Heart right ventricle (tissue), 16 donors: ENCODE measurements at places on chromosomes 1 and 21. TPM values are rescaled to one million over a fixed set of nuclear protein-coding genes. Genes with fewer than 3 reads are reported as not detected.

Gene NBPF4
- not detected for total RNA-seq

Gene HLX
- total RNA-seq, result 11.0 TPM

Gene LHX8
- total RNA-seq, result not detected

Gene IQCC
- total RNA-seq, result 1.1 TPM

Gene MTOR
- total RNA-seq, result 42.7 TPM

Gene TCHH
- 0.05 TPM for total RNA-seq

Gene ATF6
- total RNA-seq, result 16.7 TPM

Gene KRTAP19-4
- total RNA-seq, result not detected

- peak overlapping the region; percentile 79 for H3K27ac ChIP-seq
- no peak overlapping the region for H3K4me3 ChIP-seq
- no peaks in the 10 kb centered on the region for H3K27me3 ChIP-seq
- DNase-seq, result peak; percentile 91
- H3K4me1 ChIP-seq, result peaks cover 40% of the 10 kb centered on the region
- no peaks in the 10 kb centered on the region for H3K36me3 ChIP-seq
Measured at GRCh38 chr1:16175610-16176553, 20.0 kb upstream of the EPHA2 start.

DNA sequence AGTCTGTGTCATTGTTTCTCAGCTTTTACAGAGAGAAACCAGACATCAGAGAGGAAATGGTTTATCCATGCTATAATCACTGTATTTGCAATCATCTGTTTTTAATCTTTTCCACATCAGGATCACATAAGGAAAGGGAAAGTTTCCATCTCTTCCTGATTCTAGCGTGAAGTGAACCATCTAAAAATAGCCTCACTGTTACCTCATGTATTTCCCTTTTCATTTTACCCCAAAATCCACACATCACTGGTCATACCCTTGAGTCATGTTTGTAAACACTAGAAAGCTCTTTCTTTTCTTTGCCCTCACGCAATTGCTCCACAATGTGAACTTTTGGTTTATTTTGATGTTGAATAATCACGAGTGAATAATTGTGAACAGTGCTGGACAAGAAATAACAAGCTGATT is 146.0 kb downstream of the PLA2G4A start:
- no peak overlapping the region for H3K27ac ChIP-seq
- no peaks in the 10 kb centered on the region for H3K4me1 ChIP-seq
- no peak for DNase-seq
- H3K27me3 ChIP-seq, result no peaks in the 10 kb centered on the region
- H3K4me3 ChIP-seq, result no peak overlapping the region

DNA sequence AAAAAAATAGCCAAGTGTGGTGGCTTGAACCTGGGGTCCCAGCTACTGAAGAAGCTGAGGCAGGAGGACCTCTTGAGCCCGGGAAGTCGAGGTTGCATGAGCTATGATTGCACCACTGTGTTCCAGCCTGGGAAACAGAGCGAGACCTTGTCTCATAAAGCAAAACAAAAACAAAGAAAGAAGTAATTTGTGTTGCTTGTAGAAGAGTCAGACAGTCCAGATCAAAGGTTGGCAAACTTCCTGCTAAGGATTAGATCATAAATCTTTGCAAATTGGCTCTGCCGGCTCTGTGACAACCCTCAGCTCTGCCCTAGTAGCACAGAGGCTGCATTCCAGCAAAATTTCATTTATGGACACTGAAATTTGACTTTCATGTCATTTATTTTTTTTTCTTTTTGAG is 19.0 kb upstream of the MFN2 start:
- H3K4me1 ChIP-seq, result no peaks in the 10 kb centered on the region
- H3K27me3 ChIP-seq, result no peaks in the 10 kb centered on the region
- no peak overlapping the region for H3K27ac ChIP-seq
- no peaks in the 10 kb centered on the region for H3K36me3 ChIP-seq

- DNase-seq, result no peak
- H3K36me3 ChIP-seq, result peaks cover 3% of the 10 kb centered on the region
- no peaks in the 10 kb centered on the region for H3K4me1 ChIP-seq
- no peak overlapping the region for H3K27ac ChIP-seq
- H3K4me3 ChIP-seq, result no peak overlapping the region
Measured at GRCh38 chr1:196717868-196718267, 56.8 kb upstream of the CFHR3 start.

GRCh38 chr1:10917513-10918454 is 94.7 kb upstream of the TARDBP start:
- H3K4me1 ChIP-seq, result no peaks in the 10 kb centered on the region
- no peak overlapping the region for H3K4me3 ChIP-seq
- no peaks in the 10 kb centered on the region for H3K27me3 ChIP-seq
- H3K27ac ChIP-seq, result no peak overlapping the region

- no peaks in the 10 kb centered on the region for H3K27me3 ChIP-seq
- H3K27ac ChIP-seq, result no peak overlapping the region
- no peak overlapping the region for H3K4me3 ChIP-seq
Measured at GRCh38 chr1:48726139-48726538, 50.6 kb downstream of the BEND5 start.

DNA sequence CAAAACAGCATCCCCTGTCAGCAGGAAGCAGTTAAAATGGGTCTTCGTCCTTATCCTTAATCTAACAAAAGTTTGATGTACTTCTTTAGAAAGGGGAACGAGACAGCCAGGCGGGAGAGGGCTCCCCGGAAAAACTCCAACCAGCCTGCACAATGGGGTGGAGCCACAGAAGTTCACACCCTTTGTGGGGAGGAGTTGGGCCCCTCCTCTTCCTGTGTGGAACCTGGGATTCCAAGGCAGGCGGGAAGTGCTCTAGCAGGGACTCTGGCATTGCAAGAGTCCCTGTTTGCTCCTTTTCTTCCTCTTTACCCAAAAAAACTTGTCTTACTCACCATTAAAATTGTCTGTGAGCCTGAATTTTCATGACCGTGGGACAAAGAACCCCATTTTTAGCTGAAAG is 47.7 kb downstream of the FCRL5 start:
- no peaks in the 10 kb centered on the region for H3K4me1 ChIP-seq
- no peaks in the 10 kb centered on the region for H3K36me3 ChIP-seq
- no peak overlapping the region for H3K27ac ChIP-seq
- H3K4me3 ChIP-seq, result no peak overlapping the region
- peaks cover 16% of the 10 kb centered on the region for H3K27me3 ChIP-seq

DNA sequence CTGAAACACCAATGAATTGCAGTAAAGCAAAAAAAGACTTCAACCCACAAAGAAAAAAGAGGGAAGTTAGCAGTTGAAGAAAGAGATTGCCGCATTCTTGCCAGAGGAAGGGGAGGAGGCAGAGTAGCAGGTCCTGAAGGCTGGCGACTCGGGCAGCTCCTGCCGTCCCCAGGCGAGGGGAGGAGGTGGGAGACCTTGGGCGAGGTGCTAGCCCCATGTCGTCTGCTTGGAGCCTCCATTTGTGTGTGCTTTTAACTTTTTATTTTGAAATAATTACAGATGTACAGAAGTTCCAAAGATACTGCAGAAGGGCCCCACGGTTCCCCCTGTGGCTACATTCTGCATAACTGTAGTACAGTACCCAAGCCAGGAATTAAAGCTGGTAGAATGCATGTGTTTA is 6.7 kb downstream of the TRPM2 start:
- no peaks in the 10 kb centered on the region for H3K36me3 ChIP-seq
- no peaks in the 10 kb centered on the region for H3K27me3 ChIP-seq
- DNase-seq, result no peak
- H3K27ac ChIP-seq, result no peak overlapping the region
- no peak overlapping the region for H3K4me3 ChIP-seq

GRCh38 chr21:33643658-33644311 is 1.5 kb downstream of the ITSN1 start:
- H3K27me3 ChIP-seq, result no peaks in the 10 kb centered on the region
- H3K36me3 ChIP-seq, result no peaks in the 10 kb centered on the region
- peak overlapping the region; percentile 93 for H3K27ac ChIP-seq
- DNase-seq, result no peak
- peak overlapping the region; percentile 78 for H3K4me3 ChIP-seq
- peaks cover 3% of the 10 kb centered on the region for H3K4me1 ChIP-seq

GRCh38 chr1:91151702-91152101 is 129.9 kb upstream of the ZNF644 start:
- no peaks in the 10 kb centered on the region for H3K4me1 ChIP-seq
- DNase-seq, result no peak
- H3K36me3 ChIP-seq, result no peaks in the 10 kb centered on the region
- H3K27me3 ChIP-seq, result no peaks in the 10 kb centered on the region

- no peak overlapping the region for H3K4me3 ChIP-seq
- no peaks in the 10 kb centered on the region for H3K4me1 ChIP-seq
- DNase-seq, result no peak
- no peaks in the 10 kb centered on the region for H3K27me3 ChIP-seq
- H3K27ac ChIP-seq, result no peak overlapping the region
- no peaks in the 10 kb centered on the region for H3K36me3 ChIP-seq
Measured at GRCh38 chr1:78370779-78371482, 119.8 kb upstream of the PTGFR start.

- no peaks in the 10 kb centered on the region for H3K36me3 ChIP-seq
- H3K27ac ChIP-seq, result no peak overlapping the region
- H3K4me1 ChIP-seq, result no peaks in the 10 kb centered on the region
- peaks cover 4% of the 10 kb centered on the region for H3K27me3 ChIP-seq
Measured at GRCh38 chr1:108079440-108080025, 114.6 kb upstream of the VAV3 start.

GRCh38 chr1:10865518-10866320 is 69.3 kb upstream of the CASZ1 start:
- DNase-seq, result no peak
- peaks cover 71% of the 10 kb centered on the region for H3K27me3 ChIP-seq
- H3K4me3 ChIP-seq, result no peak overlapping the region
- H3K27ac ChIP-seq, result no peak overlapping the region

DNA sequence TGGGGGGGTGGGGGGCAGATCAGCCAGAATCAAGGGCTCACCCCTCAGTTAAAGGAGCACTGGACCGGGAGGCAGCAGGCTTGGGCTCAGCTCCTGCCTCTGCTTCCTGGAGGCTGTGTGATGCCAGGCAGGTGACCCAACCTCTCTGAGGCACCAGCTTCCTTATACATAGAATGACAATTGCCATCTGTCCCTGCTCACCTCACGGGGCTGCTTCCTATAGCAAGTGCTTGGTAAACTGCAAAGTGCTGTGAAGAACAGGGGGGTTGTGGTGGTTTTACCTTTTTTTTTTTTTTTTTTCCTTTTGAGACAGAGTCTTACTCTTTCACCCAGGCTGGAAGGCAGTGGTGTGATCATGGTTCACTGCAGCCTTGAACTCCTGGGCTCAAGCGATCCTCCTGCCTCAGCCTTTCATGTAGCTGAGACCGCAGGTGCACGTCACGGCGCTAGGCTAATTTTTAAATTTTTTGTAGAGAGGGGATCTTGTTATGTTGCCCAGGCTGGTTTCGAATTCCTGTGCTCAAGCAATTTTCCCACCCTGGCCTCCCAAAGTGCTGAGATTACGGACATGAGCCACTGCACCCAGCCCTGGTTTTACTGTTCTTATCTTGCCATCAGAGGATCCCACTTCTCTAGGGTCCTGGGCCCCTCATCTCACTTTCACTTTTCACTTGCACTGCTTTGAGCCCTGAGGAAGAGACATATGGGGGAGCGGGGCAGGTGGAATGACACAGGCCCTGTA is 11.6 kb downstream of the KCNQ4 start:
- no peak overlapping the region for H3K4me3 ChIP-seq
- DNase-seq, result no peak
- H3K27ac ChIP-seq, result no peak overlapping the region
- H3K4me1 ChIP-seq, result peaks cover 16% of the 10 kb centered on the region
- no peaks in the 10 kb centered on the region for H3K27me3 ChIP-seq

- DNase-seq, result no peak
- H3K4me3 ChIP-seq, result no peak overlapping the region
- H3K27me3 ChIP-seq, result no peaks in the 10 kb centered on the region
- peaks cover 11% of the 10 kb centered on the region for H3K4me1 ChIP-seq
Measured at GRCh38 chr1:183720028-183720427, 66.9 kb upstream of the APOBEC4 start.

- peaks cover 43% of the 10 kb centered on the region for H3K36me3 ChIP-seq
- H3K27me3 ChIP-seq, result no peaks in the 10 kb centered on the region
- no peak for DNase-seq
- H3K4me1 ChIP-seq, result peaks cover 54% of the 10 kb centered on the region
Measured at GRCh38 chr1:111448482-111448917, 556 bp downstream of the WDR77 start.

- no peaks in the 10 kb centered on the region for H3K36me3 ChIP-seq
- no peaks in the 10 kb centered on the region for H3K27me3 ChIP-seq
Measured at GRCh38 chr1:219310181-219310728, 136.6 kb downstream of the LYPLAL1 start.

- H3K36me3 ChIP-seq, result no peaks in the 10 kb centered on the region
- H3K27ac ChIP-seq, result no peak overlapping the region
- peaks cover 29% of the 10 kb centered on the region for H3K27me3 ChIP-seq
- H3K4me1 ChIP-seq, result peaks cover 29% of the 10 kb centered on the region
- H3K4me3 ChIP-seq, result no peak overlapping the region
- no peak for DNase-seq
Measured at GRCh38 chr1:201471772-201472171, 2.8 kb upstream of the PHLDA3 start.

DNA sequence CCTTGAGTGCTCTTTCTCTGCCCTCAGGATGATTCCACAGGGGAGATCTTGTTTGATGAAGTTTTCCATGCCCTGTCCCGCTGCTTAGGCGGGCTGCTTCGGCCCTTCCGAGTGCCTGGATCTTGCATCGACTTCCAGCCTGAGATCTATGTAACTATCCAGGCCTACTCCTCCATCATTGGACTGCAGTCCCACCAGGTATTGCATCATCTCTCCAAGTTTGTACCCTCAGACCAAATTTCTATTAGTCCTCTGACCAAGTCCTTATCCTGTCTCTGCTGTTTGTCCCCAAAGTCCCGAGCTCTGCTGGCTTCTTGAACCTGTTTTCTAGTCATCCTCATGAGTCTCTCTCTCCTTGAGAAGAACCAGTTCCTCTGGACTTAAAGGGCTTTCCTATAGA is 14.7 kb downstream of the SZT2 start:
- H3K36me3 ChIP-seq, result no peaks in the 10 kb centered on the region
- H3K27ac ChIP-seq, result no peak overlapping the region
- H3K27me3 ChIP-seq, result no peaks in the 10 kb centered on the region
- H3K4me3 ChIP-seq, result no peak overlapping the region
- DNase-seq, result no peak

GRCh38 chr1:62946511-62946910 is 162.6 kb downstream of the ATG4C start:
- H3K27me3 ChIP-seq, result peaks cover 11% of the 10 kb centered on the region
- H3K4me1 ChIP-seq, result no peaks in the 10 kb centered on the region
- no peak overlapping the region for H3K4me3 ChIP-seq

- H3K27me3 ChIP-seq, result peaks cover under 1% of the 10 kb centered on the region
- no peak overlapping the region for H3K4me3 ChIP-seq
- H3K4me1 ChIP-seq, result no peaks in the 10 kb centered on the region
- H3K36me3 ChIP-seq, result no peaks in the 10 kb centered on the region
Measured at GRCh38 chr21:44734841-44735240, 23.5 kb upstream of the TSPEAR start.

DNA sequence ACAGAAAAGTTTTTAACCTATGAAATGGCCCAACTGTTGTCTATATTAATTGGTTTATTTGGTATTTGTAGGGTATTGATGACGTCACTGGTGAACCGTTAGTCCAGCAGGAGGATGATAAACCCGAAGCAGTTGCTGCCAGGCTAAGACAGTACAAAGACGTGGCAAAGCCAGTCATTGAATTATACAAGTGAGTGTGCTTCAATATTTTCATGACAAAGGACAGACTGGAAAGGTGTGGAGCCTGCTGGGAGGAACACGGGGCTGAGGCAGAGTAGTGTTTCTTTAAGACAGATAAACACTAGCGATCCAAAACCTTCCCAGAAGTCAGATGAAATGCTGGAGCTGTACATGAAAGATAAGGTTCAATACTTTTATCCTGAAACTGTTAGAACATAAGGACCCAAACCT is 76.7 kb downstream of the AK4 start:
- H3K36me3 ChIP-seq, result peaks cover 37% of the 10 kb centered on the region
- no peaks in the 10 kb centered on the region for H3K4me1 ChIP-seq
- no peak overlapping the region for H3K4me3 ChIP-seq
- no peaks in the 10 kb centered on the region for H3K27me3 ChIP-seq
